ENCODE measurements at places on chromosomes 4 and X. TPM values are rescaled to one million over a fixed set of nuclear protein-coding genes. Genes with fewer than 3 reads are reported as not detected.

Gene CT45A2
- total RNA-seq = not detected

Gene MAP3K15
- total RNA-seq = 1.7 TPM

Gene IL13RA2
- total RNA-seq = 0.08 TPM

Gene CDX4
- not detected for total RNA-seq

Gene ZFP42
- total RNA-seq = not detected

Gene CCDC149
- 1.5 TPM for total RNA-seq

Gene RHOXF2B
- total RNA-seq = not detected

Gene AFM
- not detected for total RNA-seq

Data from A549 treated with AZD2906 at 1 μM for 4 hours (cell line).